Muscle of back (tissue), 13 donors: ENCODE measurements at places on chromosomes 3 and 15.
A peak's percentile ranks its signal among the peaks of the same experiment; 100 is the strongest.

- no peak for DNase-seq
Measured at GRCh38 chr3:11220230-11220629, 52.0 kb upstream of the ATG7 start.

DNA sequence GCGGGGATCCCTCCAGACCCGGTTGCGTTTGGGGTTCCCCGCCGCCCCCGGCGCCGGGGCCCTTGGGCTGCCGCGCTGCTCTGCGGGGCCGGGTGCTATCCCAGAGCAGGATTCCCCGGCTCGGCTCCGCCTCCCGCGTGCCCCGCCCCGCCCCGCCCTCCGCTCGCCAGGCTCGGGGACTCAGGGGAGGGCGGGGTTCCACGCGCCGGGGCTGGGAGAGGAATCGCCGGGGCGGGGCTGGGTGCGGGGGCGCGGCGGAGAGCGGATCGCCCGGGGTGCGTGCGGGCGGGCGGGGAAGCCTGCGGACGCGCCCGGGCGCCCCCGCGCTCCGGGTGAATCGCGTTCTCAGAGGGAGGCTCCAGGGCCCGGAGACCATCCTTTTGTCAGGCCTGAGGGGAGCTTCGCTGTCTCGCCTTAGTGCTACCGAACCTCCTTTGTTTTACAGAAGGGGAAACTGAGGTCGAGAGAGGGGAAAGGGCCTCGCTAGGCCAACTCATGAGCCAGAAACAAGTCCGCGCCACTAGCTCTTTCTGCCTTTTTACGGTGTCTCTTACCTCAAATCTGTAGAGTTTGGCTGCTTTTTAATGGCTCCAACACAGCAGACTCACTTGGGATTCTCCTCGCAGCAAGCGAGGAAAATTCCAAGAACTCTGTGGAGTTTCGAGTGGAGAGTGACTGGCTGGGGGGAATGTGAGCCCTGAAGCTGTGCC, at the start of gene TMEM158:
Gene TMEM158, minus strand, starts transcription at position 82 of the 710 bp plus-strand sequence. CDS start 260 bp downstream, outside the sequence.
- peak; percentile 78 for DNase-seq

- DNase-seq, result peak; percentile 59
Measured at GRCh38 chr3:71310359-71310979, 273.1 kb downstream of the FOXP1 start.

- no peak for DNase-seq
Measured at GRCh38 chr15:90586948-90587347, 57.2 kb downstream of the CRTC3 start.

- DNase-seq, result peak; percentile 37
Measured at GRCh38 chr3:105827959-105828358, 40.9 kb downstream of the CBLB start.

DNA sequence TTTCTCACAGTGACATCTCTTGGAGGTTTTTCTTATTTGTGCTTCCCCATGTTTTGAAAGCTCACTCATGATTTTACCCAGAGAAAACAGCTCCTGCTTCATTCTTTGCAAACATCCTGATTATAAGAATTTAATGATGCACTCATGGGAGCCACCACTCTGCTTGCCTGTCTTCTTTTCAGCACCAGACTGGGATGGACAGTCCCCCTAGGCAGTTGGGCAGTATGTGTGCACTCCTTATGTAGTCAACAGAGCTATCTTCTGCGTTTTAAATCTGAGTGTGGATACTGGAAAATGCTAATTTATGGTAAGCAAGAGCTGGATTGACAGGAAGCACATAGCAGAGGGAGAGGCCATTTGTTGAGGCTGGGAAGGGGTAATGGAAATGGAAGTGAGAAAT, 276.1 kb downstream of the AGBL1 start:
- DNase-seq, result no peak

- DNase-seq, result no peak
Measured at GRCh38 chr3:58625196-58625824, 41.3 kb downstream of the FAM3D start.

DNA sequence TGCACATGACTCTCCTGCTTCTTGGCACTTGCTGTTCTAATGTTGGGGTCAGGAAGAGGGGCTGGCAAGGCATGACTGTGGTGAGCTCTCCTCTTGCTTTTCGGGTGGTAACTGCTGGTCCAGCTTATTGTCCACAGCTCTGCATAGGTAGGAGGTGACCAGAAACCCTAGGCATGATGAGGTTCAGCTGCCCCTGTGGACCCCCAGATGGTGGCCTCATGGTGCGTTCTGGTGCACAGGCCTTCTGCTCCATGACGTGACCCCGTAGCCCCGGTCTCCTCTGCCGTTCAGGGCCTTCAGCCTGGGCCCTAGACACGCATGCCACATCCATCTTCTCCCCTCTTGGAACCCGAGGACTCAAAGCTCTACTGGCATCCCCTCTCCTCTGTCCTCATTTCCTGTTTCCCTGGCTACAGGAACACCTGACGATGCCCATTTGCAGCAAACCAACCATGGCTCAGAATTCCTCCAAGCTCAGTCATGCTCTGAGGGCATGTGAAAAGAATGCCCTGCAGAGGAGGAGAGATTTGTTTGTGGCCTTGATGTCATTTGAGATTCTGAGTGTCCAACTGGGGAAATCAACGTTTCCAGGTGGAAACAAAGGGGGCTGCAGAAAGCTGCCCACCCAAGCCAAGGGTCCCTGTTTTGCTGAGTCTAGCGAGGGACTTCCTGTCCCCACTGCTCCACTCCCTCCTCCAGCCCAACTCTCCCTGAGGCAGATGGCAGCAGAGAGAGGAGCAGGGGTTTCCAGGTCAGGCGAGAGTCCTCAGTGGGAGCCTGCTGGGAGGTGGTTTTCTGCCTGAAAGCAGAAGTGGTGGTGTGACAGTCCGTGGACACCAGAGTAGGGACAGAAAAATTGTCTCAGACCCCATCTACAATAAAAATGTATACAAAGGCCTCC, 198.7 kb upstream of the LYSMD4 start:
- DNase-seq, result no peak

- peak; percentile 42 for DNase-seq
Measured at GRCh38 chr15:60620708-60621107, 141.8 kb upstream of the ICE2 start.

GRCh38 chr3:128935922-128936321, 56.5 kb downstream of the ACAD9 start:
- no peak for DNase-seq

DNA sequence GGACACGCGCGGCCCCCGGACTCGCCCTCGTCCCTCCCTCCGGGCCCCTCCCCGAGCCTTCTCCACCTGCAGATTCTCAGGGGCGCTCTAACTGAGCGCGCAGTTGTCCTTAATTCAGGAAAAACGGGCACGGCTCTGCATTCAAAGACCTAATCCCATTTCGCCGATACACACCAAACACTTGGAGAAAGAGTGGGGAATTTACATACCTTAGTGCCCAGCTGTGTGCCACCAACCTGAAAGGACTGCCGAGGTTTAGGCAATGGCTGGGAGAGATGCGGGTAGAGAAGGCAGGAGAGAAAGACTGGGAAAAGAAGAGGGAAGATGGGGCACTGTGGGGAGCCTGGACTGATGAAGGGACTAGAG, 21.8 kb downstream of the IGDCC3 start:
- no peak for DNase-seq

DNA sequence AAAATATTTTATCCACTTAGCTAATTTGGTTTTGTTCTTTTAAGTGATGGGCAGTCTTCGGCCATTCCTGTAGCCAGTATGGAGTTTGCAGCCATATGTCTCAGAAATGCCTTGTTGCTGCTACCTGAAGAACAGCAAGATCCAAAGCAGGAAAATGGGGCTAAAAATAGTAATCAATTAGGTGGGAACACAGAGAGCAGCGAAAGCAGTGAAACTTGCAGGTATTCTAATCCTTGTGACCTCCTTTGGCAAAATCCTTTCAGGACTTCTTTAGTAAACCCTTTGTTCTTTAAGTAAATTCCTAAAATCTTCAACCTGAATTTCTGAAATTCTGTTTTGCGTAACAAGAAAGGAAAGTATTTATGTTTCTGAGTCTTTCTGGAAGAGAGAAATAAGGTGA, 49.8 kb downstream of the CNOT10 start:
- DNase-seq, result no peak

GRCh38 chr15:96303503-96304056, 26.9 kb upstream of the NR2F2 start:
- DNase-seq, result no peak

- DNase-seq, result no peak
Measured at GRCh38 chr15:69551391-69552056, 98.9 kb downstream of the RPLP1 start.

DNA sequence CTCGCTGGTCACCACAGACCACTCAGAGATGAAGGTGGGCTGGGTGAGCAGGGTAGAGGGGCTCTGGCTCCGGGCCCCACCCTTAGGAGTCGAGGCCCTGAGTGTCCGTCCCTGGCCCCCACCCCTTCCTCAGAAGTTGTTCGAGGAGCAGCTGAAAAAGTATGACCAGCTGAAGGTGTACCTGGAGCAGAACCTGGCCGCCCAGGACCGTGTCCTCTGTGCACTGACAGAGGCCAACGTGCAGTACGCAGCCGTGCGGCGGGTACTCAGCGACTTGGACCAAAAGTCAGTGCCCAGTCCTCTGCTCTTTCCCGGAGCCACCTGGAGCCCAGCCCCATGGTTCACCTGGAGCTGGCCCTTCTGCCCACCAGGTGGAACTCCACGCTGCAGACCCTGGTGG, 28.5 kb downstream of the PTPN23 start:
- DNase-seq, result no peak

DNA sequence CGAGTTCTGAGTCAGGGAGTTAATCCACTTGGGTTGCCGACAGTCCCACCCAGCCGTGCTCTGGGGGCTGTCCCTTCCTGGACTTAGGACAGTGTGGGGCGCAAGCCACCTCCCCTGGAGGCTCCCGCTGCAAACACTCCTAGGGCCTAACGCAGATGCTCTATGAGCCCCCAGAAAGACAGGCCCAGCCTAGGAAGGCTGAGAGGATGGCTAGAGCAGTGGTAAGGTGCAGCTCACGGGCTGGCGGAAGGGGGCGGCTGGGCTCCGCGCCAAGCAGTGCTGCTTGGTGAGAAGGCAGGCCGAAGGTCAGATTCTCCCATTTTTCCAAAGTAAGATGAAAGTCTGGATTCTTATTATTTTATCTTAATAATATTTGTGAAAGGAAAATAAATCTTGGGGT, 84.6 kb upstream of the ALDH1L1 start:
- DNase-seq, result no peak

- DNase-seq, result no peak
Measured at GRCh38 chr3:11832981-11833905, 13.4 kb downstream of the TAMM41 start.

DNA sequence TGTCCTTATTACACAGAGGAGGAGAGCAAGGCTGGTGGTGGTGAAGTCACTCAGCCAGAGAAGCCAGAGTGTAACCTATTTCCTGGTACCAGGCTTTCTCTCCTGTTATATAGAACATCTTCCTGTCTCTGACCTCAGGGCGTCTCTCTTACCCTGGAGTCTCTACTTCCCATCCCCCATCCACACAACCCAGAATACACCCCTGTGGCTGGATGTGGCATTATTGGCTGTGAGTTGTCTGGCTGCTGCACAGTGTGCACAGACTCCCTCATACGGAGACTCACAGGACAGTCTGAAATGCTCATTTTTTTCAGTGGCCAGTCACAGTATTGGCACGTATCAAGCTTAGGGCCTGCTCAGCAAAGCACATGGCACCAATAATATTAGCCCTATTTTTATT, 8.6 kb downstream of the PODXL2 start:
- DNase-seq, result no peak

- no peak for DNase-seq
Measured at GRCh38 chr15:94535298-94536048, 304.1 kb downstream of the MCTP2 start.

DNA sequence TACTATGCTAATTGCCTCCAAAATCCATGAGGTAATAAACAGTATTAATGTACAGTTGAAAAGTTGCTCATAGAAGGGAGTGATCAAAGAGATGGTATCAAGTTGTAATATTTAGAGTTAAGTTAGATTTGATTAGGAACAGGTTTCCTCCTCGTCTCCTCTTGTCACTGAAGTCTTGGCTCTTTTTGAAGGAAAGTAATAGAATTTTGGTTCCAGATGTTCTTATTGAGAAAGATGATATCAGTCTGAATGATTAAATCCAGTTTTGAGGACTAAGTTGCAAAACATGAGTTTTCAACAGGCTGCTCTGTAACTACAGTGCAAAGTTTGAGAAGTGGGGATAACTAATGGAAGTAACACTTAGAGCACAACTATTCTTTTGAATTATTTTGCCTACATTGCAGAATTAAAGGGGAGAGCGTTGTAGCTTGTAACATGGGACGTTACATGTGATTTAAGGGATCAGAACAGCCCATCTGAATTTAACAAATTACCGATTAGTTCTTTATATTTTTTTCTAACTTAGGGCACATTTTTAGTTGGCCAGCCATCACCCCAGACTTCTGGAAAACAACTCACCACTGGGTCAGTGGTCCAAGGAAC, 48.3 kb downstream of the MAP6D1 start:
- DNase-seq, result no peak

- DNase-seq, result no peak
Measured at GRCh38 chr3:51269466-51269865, 115.6 kb upstream of the MANF start.

- DNase-seq, result peak; percentile 47
Measured at GRCh38 chr15:64739156-64739555, 36.2 kb downstream of the RBPMS2 start.

- no peak for DNase-seq
Measured at GRCh38 chr15:77081971-77082370, 11.1 kb upstream of the TSPAN3 start.

- DNase-seq, result no peak
Measured at GRCh38 chr3:155553326-155553725, 191.5 kb downstream of the PLCH1 start.

GRCh38 chr3:4503050-4503449, 9.9 kb downstream of the ITPR1 start:
- DNase-seq, result no peak

GRCh38 chr15:69854521-69855181, 243.1 kb downstream of the TLE3 start:
- peak; percentile 24 for DNase-seq

- DNase-seq, result no peak
Measured at GRCh38 chr3:95752199-95752598, 1062.2 kb upstream of the EPHA6 start.

DNA sequence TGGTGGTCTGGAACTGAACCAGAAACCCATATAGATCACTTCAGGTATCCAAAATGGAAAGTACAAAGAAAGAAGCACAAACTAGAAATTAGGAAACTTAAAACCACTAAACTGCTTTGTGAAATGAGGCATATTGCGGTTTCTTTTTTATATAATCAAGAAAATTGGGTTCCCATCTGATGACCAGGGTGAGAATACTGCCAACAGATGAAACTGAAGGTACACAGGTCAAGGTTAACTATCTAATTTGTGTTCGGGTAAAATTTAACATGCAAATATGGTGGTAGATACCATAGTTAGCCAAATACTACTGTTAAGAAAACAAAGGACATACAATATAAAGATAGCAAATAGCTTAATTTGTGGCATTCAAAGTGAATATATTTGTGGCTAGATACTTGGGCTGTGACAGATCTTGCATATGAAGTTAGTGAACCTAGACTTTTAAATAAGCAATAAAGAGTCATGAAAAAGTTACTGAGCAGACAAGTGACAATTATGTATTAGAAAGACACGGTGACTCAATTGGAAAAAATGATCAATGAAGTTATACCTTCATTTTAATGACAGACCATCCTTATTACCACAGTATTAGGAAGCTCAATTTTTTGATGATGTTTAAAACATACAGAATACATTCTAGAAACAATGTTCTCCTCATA, 127.4 kb downstream of the NR2E3 start:
- DNase-seq, result no peak

GRCh38 chr3:100103558-100104441, 10.5 kb downstream of the FILIP1L start:
- DNase-seq, result no peak
